Inflammatory macrophage (primary cell): ENCODE measurements at places on chromosomes 7 and 10.
A peak's percentile ranks its signal among the peaks of the same experiment; 100 is the strongest.

- DNase-seq = no peak
Observed at GRCh38 chr7:47895026-47895425, 53.2 kb downstream of the PKD1L1 start.

GRCh38 chr10:43811871-43812270, 163.2 kb upstream of the ZNF32 start:
- no peak for DNase-seq

GRCh38 chr10:83678850-83679249, 460.5 kb upstream of the GHITM start:
- no peak for DNase-seq

DNA sequence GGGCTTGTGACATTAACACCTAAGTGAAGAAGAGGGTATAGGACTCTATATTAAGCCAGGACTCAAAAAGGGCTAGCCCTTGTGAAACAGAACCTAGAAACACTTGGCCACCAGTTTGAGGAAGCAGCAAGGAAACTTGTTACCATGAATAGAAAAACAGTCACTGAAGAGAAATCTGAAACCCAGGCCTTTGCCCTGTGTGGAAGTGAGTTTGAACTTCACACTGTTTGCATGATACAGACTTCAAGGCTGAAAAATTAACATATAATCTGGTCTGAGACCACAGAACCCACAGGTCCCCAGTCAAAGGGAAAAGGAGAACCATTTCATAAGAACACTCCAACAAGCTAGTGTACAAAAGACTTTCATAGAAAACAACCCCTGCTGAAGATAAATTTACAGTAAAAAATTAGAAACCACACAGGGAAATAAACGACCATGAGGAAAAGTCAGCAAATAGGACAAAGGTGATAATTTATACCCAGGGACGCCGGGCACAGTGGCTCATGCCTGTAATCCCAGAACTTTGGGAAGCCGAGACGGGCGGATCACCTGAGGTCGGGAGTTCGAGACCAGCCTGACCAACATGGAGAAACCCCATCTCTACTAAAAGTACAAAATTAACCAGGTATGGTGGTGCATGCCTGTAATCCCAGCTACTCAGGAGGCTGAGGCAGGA, 76.1 kb downstream of the SKIDA1 start:
- DNase-seq = peak; percentile 17

DNA sequence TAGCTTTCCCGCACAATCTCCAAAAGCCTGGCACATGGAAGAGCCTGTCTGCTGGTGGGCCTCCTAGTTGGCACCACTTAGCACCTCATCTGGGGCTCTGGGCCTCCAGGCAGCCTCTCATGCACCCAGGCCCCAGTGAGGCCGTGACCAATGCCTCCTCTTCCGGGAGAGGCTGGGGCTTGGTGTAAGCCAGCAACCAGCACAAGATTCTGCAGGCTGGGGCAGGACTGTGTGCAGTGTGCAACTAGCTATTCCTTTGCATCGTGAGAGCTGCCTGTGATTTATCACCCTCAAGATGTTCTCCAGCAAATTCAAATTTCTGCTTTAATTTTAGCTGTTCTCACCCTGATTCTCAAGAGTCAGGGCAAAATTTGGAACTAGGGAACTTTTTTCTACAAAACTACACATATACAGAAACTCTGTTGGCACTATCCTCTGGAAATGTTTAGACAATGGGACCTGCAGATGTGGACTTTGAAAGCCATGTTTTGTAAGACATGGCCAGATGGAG, 603.7 kb upstream of the MKI67 start:
- no peak for DNase-seq

GRCh38 chr7:101921061-101921460, 103.6 kb downstream of the CUX1 start:
- DNase-seq = no peak

DNA sequence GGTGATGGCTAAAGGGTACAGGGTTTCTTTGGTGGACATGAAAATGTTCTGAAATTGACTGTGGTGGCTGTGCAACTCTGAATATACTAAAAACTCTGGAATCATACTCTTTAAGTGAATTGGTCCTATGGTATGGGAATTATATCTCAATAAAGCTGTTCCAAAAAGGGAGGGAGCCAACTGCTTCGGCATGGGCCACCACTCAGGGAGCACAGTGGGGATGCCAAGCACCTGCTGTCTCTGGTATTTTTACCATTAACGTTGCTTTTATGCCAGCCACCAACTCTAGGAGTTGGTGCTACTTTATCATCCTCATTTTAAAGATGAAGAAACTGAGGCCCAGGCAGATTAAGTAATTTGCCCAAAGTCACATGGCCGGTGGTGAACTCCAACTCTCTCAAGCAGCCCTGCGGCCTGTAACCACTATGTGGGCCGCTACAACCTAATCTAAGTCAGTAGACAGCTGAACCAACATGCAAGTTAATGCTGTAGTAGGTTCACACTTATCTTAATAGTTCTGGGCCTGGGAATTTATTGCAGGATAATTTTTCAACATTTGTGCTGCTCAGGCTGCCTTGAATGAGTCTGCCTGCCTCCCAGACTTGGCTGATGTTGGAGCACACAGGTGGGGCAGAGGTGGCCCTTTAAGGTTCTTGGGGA, 20.8 kb downstream of the SH3PXD2A start:
- DNase-seq = no peak

DNA sequence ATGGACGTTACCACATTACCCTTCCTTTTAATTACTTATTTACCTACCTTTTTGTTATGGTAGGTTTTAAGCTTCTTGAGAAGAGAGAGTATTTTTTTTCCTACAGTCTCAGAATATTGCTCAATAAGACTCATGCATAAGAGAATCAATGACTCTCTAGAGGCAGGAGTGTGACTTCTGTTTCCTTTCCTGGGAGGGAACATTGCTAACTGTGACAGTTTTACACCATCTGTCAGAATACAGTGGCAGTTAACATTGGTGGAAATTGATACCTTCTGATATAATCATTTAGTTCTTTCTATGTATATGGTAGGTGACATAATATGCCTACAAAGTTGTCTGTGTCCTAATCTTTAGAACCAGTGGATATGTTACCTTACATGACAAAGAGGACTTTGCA, 348.7 kb upstream of the POT1 start:
- no peak for DNase-seq

DNA sequence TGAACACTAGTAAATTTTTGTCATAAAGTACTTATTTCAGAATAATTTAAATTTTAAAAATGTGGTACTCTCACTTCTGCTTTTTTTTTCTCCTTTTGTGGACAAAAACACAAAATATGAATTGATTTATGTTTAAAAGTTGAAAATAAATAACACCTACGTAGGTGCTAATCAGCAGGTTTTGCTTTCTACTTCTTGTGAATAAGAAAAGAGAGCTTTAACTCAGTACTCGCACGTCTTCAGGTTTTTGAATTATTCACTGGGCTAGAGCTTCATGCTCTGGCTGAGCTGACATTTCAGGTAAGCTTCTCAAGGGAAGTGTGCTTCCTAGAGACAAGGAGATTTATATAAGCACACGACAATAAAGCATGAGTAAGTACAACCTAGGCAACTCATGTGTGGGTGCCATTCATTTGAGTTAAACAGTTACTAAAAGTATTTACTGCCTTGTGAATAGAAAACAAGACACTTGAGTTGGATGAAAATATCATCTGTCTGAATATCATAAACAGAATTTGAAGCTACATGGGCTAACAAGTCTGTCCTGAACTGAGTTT, 190.0 kb upstream of the POT1 start:
- DNase-seq = no peak

- DNase-seq = no peak
Observed at GRCh38 chr7:139741789-139742344, 35.9 kb downstream of the HIPK2 start.

- no peak for DNase-seq
Observed at GRCh38 chr10:97163181-97163580, 22.6 kb downstream of the SLIT1 start.
